ENCODE measurements at places on chromosomes 1 and 21.

GRCh38 chr1:15949453-15950245, 26.3 kb downstream of the ZBTB17 start:
- DNase-seq, result peak; percentile 96

GRCh38 chr1:92877081-92877711, 45.4 kb downstream of the RPL5 start:
- peak; percentile 12 for DNase-seq

- DNase-seq, result no peak
Observed at GRCh38 chr1:63981408-63981773, 207.6 kb downstream of the ROR1 start.

DNA sequence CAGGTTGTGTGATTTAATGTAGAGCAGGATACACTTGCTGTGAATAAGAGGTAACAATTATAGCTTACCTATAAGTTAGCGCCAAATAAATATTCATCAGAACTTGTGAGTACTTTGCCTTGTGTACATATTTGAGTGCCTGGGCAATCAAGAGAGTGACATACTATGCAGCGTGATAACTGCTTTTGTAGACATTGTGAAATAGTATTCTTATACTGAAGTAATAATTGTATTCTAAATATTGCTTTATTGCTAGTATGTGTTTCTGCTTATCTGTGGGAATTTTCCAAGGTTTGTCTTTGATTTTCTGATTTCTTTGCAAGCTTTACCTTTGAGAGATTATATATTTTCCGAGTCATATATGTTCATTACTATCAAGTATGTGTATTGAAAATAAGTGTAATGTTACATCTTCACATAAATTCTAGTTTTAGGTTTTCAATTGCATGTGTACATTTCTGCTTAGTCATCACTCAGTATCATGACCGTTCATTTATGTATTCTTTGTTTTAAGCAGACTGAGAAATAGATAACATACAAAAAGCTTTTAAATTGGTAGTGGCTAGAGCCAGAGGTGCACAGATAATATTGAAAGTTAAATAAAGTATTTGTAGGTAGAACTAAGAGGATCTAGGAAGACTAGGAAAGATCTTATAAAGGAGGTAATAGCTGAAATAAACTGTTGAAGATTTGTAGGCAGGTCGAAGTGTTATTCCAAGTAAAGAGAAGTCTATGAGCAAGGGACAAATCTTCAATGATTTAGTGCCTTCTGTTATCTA, 19.5 kb downstream of the USP25 start:
- no peak for DNase-seq

DNA sequence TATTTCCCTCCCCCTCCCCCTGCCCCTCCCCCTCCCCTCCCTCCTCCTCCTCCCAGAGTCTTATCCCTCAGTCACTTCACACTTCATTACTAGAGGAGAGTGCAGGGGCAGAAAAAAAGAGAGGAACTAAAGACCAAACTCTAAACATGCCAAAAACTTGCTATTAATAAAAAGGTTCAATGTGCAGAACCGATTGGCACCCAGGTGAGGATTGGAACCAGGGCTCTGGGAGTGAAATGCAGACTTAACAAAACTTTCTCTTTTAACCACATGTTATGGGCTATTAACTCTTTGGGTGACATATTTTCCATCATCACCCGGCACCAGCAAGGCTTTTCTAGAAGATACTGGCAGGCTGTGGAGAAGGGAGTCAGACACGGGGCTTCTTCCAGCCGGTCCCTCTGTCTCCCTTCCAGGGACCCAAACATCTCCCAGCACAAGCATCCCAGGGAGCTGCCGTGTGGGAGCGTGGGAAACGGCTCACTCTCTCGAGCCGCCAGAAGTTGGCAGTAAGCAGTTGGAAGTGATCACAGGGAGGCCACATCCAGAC, 13.6 kb downstream of the NID1 start:
- DNase-seq, result no peak
